ENCODE measurements at places on chromosomes 13 and 19.

- DNase-seq: no peak
Measured at GRCh38 chr19:13076320-13076719, 26.3 kb downstream of the LYL1 start.

- DNase-seq: no peak
Measured at GRCh38 chr13:18235756-18236527, 945.7 kb downstream of the TUBA3C start.

- no peak for DNase-seq
Measured at GRCh38 chr13:49844181-49844580, 51.7 kb upstream of the KPNA3 start.

- no peak for DNase-seq
Measured at GRCh38 chr13:72959643-72960042, 99.2 kb upstream of the KLF5 start.

DNA sequence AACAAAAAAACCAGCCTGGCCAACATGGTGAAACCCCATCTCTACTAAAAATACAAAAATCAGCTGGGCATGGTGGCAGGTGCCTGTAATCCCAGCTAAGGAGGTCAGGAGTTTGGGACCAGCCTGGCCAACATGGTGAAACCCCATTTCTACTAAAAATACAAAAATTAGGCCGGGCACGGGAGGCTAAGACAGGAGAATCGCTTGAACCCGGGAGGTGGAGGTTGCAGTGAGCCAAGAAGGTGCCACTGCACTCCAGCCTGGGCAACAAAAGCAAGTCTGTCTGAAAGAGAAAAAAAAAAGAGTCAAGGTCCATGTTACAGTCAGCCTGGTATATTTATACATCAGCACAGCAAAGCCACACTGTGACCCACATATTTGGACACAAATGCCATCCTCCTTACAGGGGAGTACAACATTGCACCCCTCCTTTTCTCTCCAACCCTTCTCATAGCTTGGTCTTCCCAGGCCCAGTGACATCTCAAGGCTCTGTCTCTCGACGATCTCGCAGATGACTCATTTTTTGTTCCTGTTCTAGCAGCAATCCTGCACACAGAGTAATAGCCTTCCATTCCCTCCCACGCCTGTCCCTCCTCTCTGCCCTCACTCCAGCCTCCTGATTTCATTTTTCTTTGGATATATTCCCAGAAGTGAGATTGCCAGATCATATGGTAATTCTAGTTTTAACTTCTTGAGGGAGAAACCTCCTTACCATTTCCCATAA is 21.0 kb upstream of the DPP9 start:
- DNase-seq: no peak

GRCh38 chr19:5806133-5806489 is 1.2 kb downstream of the NRTN start:
- DNase-seq: no peak

Measured in T47D (cell line).